ENCODE measurements at places on chromosomes 11 and 22.

- DNase-seq, result no peak
Observed at GRCh38 chr11:6799402-6799801, at the start of gene OR6A2. Gene OR6A2, minus strand, starts transcription at chr11:6799689. Its CDS starts 3,981 bp downstream, at chr11:6795708.

- no peak for DNase-seq
Observed at GRCh38 chr22:21800552-21801303, 65.1 kb upstream of the YPEL1 start.

- DNase-seq, result no peak
Observed at GRCh38 chr22:44486538-44486937, 11.5 kb downstream of the RTL6 start.

GRCh38 chr11:11408436-11409221 is 55.6 kb upstream of the CSNK2A3 start:
- no peak for DNase-seq

- peak; percentile 52 for DNase-seq
Observed at GRCh38 chr11:131910523-131911387, 540.3 kb downstream of the NTM start.

GRCh38 chr11:81946831-81947230 is 786.8 kb downstream of the FAM181B start:
- DNase-seq, result no peak

GRCh38 chr11:62081378-62082291 is 42.2 kb upstream of the INCENP start:
- peak; percentile 70 for DNase-seq

GRCh38 chr11:106827687-106828086 is 190.6 kb downstream of the GUCY1A2 start:
- no peak for DNase-seq

DNA sequence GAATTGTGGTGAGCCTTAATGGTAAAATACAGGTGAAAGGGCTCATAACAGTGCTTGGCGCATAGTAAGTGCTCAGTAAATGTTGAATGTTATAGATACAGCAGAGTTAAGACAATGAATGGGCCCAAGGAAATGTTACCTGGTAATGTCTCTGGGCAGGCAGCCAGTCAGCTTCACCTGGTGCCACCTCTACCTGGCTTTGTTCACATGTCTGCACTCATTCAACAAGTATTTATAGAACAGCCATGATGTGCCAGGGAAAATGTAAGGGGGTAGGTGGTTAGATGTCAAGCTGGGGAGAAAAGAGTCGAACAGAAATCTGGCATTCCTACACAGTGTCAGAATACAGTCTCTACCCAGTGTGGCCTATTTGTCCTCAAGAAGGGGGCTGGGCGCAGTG is 238.8 kb upstream of the SYN3 start:
- DNase-seq, result no peak

- no peak for DNase-seq
Observed at GRCh38 chr11:33317662-33318061, 60.5 kb downstream of the HIPK3 start.

DNA sequence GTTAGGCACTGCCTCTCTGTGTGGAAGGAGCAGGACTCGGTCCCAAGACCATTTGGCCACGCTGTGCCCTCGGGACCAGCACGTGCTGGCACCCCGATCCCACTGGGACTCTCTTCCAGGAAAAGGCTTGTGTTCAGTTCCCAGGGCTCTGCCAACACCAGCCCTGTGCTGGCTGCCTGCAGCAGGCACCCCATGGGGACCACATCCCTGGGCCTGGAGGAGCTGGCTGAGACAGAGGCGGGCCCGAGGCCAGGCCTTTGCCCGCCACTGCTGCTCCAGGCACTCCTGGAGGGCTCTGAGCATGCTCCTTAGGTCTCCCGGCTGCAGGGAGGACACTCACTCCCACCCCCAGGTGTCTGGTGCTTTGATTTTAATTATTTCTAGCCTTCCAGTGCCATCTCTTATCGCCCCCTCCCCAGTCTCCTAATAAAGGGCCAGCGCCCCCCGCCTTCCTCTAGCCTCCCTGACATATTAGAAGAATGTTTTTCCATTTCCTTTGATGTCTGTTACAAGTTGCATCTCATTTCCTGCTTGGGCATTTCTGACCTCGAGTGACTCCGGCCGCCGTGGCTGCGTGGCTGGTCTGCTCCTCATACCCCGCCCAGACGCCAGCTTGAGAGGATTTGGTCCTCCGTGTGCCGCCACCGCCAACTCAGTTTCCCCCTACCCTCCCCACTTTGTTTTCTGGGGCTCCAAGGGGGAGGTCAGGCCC is 14.4 kb downstream of the CDKN1C start:
- no peak for DNase-seq

DNA sequence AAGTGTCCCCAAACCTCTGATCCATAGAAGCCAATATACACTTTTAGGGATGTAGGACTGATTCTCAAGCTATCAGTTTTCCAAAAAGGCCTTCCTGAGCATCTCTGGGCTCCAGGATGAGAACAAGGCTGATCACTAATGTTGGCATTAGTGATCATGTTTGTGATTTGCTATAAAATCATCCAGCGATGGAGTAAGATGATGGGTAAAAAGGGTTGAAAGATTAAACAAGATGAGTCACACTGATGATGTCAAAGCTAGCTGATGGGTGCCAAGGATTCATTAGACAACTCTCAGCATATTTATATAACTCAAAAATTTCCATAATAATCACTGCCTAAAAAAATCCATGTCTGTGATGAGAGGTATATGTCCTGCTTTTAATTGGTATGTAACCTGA is 42.8 kb downstream of the ZNF280B start:
- DNase-seq, result no peak

GRCh38 chr11:70080763-70081162 is 2.6 kb downstream of the ANO1 start:
- no peak for DNase-seq

GRCh38 chr11:13965337-13965736 is 2.8 kb downstream of the SPON1 start:
- no peak for DNase-seq

DNA sequence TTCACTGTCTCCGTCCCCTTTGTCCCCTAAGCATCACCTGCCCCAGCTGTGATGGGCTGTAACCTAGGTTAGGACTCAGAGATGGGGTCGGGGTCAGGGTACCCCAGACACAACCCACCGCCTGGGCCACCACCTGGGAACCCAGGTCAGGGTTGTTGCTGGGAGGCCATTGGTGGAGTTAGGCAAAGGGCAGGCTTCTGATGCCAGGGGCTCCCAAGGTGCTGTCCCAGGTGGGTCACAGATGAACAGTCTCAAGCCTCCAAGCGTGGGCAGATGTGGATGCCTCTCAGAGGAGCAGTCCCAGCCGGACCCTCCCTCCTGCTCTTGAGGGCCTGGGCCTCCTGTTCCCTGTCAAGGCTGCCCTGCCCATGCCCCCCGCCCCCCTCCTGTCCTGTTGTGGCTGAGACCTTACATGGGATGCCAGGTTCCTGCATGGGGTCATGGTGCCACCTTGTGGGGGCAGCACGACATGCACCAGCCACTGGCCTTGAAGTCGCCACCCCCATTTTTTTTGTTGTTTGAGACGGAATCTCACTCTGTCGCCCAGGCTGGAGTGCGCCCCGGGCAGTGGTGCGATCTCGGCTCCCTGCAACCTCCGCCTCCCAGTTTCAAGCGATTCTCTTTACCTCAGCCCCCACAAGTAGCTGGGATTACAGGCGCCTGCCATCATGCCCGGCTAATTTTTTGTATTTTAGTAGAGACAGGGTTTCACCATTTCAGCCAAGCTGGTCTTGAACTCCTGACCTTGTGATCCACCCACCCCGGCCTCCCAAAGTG is 12.1 kb downstream of the GATD1 start:
- peak; percentile 81 for DNase-seq

- no peak for DNase-seq
Observed at GRCh38 chr11:19368726-19369375, 128.1 kb upstream of the E2F8 start.

- DNase-seq, result no peak
Observed at GRCh38 chr22:31577711-31578110, 81.4 kb downstream of the SFI1 start.

- DNase-seq, result peak; percentile 78
Observed at GRCh38 chr11:57566005-57566904, 1.2 kb downstream of the UBE2L6 start.

DNA sequence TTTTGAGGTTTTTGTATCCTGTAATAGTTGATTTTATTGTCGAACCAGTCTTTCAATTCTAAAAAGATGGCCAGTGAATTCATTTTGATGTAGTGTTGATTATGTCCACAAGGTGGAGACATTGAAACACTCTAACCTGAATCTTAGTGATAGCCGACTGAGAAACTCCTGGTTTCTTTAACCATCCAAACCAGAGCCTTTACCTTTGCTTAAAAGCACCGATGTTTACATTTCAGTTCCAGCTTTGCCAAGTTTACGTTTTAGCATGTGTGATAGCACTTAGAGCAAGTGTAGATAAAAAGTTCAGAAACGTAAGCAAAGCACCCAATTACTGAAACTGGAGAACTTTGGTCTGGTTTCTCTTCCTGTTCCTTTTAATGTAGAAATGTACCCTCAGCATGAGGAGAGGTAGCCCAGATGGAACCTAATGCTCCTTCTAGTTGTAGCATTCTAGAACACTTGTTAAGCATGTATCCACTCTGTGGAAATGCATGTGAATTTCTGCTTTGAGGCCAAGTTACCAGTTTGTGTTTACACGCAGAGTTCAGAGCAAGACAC is 208.6 kb downstream of the DBX1 start:
- peak; percentile 40 for DNase-seq

GRCh38 chr11:119976805-119977560 is 160.9 kb downstream of the TRIM29 start:
- DNase-seq, result no peak

DNA sequence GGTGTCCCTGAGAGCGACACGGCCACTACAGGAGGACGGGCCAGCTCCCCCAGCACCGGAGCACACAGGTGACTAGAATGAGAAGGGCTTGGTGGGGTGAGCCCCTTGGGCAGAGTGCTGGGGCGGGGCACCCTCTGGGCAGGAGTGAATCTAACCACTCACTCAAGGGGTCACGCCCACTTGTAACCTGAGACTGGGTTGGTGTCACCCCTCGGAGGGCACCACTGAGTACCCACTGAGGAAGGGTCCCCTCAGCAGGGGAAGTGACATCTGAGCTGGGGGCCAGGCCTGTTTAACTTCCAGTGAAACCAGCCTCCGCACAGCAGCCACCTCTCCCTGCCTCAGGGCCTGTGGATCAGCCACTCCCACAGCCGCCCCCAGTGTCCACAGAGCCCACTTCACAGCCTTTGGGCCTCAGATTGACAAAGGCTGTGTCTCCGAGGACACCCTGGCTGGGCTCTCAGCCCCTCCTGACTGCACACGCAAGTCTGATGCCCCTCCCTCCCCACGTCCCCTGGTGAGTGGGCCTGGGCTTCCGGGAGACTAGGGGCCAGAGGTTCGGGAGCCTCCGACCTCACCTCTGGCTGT is 5.6 kb downstream of the GATD1 start:
- no peak for DNase-seq

DNA sequence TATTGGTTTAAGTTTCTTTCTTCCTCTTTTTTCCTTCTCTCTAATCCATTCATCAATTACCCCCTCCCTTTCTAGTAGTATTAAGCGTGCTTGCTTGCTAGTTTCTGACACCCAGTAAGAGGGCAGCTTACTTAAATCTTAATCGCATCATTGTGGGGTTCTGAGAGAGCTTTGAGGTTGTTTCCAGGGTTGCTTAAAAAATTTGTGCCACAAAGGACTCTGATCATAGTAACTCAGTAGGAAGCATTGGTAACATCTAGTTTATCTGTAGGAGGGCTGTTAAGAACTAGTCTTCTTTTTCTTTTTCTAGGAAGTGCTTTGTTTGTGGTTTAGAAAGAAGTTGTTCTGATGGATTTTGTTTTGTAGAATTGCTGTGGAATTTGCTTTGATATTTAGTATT is 45.3 kb downstream of the TMEM135 start:
- DNase-seq, result no peak

DNA sequence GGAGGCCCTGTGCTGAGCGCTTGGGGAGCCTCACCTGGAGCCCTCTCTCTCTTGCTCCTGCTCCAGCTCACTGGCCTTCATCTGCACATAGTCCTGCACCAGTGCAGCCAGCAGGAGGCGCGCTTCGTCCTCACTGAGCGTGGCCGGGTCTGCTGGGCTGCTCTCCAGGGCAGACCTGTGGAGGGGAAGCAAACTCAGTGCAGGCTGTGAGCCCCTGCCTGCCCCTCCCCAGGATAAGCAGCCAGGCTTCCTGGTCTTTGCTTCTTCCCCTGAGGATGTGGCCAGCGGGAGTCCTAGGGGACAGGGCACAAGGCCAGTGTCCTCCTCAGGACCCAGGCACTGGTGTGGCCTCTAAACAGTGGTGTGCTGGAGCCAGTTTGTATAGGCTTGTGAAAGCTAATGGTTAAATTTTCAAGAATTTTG is 2.2 kb downstream of the CALCA start:
- no peak for DNase-seq

DNA sequence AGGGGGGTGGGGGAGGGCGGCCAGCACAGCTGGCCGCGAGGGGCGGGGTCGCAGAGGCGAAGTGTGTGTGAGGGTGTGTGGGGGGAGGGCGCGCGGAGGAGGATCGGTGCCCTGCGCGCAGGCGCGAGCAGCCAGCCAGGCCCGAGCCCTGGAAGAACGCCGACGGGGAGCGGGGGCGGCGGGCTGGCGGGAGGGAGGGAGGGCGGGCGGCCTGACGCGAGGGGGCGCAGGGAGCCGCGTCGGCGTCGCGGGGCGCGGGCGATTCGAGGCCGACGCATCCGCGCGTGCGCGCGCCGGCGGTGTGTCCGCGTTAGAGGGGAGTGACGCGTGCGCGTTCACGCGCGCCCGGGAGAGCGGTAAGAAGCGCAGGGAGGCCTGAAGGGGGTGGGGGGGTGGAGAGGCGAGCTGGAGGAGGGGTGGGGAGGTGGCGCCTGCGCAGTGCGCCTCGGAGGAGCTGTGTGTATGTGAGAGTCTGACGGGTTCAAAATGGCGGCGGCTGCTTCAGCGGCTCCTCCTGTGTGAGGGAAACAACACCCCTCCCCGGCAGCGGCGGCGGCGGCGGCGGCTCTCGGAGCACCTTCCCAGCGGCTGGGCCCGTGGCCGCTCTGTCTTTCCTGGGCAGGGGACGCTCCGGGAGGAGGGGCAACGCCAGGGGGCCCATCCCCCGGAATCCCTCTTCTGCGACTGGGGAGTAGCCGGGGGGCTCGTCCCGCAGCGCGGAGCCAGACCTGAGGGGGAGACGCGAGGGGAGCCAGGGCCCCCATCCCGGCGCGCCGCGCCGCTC is at the start of gene KDM2A:
KDM2A (plus strand) TSS at position 463 of the 784 bp plus-strand sequence. CDS start 2,054 bp downstream, outside the sequence.
- peak; percentile 100 for DNase-seq

- DNase-seq, result no peak
Observed at GRCh38 chr11:17571431-17572358, 24.6 kb downstream of the OTOG start.

- DNase-seq, result no peak
Observed at GRCh38 chr22:45296628-45297297, 12.0 kb downstream of the UPK3A start.

- no peak for DNase-seq
Observed at GRCh38 chr22:19776433-19777031, 16.0 kb downstream of the TBX1 start.

DNA sequence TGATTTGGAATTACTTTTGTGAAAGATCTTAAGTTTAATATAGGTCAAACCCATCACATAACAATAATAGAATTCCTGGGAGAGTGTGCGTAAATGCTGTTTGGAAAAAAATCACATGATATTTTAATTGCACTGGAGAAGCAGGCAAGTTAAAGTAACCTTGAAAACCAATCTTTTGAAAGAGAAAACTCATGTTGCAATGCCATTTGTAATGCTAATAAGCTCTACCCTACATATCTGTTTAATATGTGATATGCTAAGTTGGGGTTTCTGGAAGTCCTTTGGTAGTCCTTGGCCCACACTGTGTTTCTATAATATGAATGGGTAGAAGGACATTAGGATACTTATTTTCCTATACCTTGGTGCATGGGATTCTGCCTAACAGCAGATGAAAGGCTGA is 370.4 kb downstream of the DDX10 start:
- no peak for DNase-seq

GRCh38 chr11:126390272-126390867 is 34.9 kb downstream of the ST3GAL4 start:
- no peak for DNase-seq

- DNase-seq, result no peak
Observed at GRCh38 chr11:26805001-26805400, 83.1 kb upstream of the SLC5A12 start.
